ENCODE measurements at places on chromosomes 5 and 9. TPM values are rescaled to one million over a fixed set of nuclear protein-coding genes. Genes with fewer than 3 reads are reported as not detected.

The ANXA2R gene
- 43.4 TPM for total RNA-seq

DNA sequence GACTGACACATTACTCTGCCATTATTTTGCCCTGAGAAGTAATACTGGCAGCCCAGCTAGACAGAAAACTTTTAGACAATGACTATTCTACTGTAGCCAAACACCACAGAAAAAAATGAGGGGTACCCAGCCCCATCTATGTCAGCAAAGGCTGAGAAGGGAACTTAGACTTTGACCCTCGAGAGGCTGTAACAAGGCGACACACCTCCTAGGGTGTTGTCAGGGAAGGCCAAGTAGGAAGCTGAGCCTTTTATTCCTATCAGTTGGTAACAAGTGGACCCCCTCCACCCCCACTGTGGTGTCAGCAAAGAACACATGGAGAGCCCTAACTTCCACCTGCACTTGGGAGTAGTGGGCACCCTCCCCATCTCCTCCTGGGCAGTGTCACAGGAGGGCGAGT is 55.6 kb downstream of the SPTLC1 start:
- H3K4me3 ChIP-seq, result no peak overlapping the region
- no peak overlapping the region for H3K27ac ChIP-seq
- peaks cover 13% of the 10 kb centered on the region for H3K36me3 ChIP-seq

- no peaks in the 10 kb centered on the region for H3K27me3 ChIP-seq
- H3K4me3 ChIP-seq, result no peak overlapping the region
- DNase-seq, result no peak
- no peak overlapping the region for H3K27ac ChIP-seq
- H3K36me3 ChIP-seq, result no peaks in the 10 kb centered on the region
These were observed 96.7 kb downstream of the NUDT12 start for GRCh38 chr5:103465891-103466290.

DNA sequence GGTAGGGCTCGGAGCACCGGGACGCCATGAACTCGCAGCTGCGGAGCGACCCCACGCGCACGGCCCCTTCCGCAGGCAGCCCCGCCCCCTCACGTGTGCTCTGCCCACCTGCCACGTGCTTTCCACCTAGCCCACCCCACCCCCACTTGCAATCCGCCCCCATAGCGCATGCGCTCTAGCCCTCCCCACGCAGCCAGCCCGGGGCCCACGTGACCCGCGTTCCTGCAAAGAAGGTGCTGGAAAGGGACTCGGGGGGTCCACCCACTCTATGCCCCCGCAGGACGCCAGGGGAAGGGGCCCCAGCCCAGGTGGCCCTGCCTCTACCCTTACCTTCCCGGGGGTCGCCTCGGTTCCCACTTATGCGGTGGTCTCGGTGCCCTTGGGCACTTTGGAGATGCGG is at the start of gene SOHLH1:
TSS of gene SOHLH1 (minus strand) at position 42 of the 400 bp plus-strand sequence. CDS start at position 28, 14 bp downstream.
- DNase-seq, result no peak
- H3K27me3 ChIP-seq, result no peaks in the 10 kb centered on the region
- H3K36me3 ChIP-seq, result no peaks in the 10 kb centered on the region
- H3K4me3 ChIP-seq, result no peak within 1 kb of the TSS
- H3K4me1 ChIP-seq, result peaks cover 4% of the 10 kb centered on the region
- H3K27ac ChIP-seq, result no peak within 1 kb of the TSS
